ENCODE measurements at places on chromosomes 3 and 15.

DNA sequence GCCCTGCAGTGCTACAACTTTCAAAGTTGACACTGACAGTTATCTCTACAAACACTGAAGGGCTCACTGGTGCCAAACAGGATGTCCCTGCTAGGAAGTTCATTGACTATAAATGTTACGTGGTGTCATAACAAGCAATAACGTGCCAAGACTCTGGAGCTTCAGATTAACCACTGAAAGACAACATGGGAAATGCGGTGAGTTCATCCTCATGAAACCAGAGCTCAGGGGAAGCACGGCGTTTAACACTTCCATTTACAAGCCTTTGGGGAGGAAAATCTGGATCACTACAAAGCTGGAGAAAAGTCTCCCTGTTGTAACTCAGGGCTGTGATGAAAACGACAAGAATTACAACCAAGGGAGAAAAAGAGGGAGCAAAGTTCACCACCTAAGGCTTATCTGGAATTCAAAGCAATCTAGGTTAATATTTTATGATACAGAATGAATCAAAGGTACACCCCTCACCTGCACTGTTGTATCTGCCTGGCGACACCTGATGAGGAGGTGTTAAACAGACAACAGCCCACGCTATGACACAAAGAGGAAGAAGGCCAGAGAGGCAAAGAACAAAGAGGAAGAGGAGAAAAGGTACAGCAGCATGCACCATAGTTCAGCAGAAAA is 27.0 kb downstream of the SHQ1 start:
- DNase-seq: no peak

GRCh38 chr15:85485956-85486567 is 105.7 kb downstream of the AKAP13 start:
- DNase-seq: peak; percentile 85

DNA sequence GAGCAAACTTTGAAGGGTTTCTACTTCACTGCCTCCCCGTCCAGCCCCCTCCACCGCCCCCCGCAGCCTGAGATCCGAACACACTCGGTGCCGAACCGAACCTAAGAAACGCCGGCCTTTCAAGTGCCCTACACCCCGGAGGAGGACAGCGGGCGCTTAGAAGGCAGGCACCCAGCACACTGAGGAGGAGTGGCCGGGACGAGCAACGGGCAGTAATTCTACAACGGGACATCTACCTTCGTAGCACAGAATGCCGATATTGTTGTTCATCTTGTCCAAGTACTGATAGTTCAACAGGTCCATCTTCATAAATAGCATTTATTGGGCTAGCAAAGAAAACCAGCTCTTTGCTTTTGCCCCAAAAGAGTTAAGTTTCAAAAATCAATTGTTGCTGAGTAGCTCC is 513 bp downstream of the VGLL4 start:
- DNase-seq: peak; percentile 63

GRCh38 chr3:124033360-124034015 is 41.6 kb upstream of the ROPN1 start:
- DNase-seq: no peak

- DNase-seq: no peak
These were observed 93.8 kb upstream of the ICE2 start for GRCh38 chr15:60572541-60573421.

- no peak for DNase-seq
These were observed 1.8 kb downstream of the ARRDC4 start for GRCh38 chr15:97962263-97962662.

All from Ammon's horn (tissue), 1 donor.